ENCODE measurements at places on chromosomes 3 and 15.

DNA sequence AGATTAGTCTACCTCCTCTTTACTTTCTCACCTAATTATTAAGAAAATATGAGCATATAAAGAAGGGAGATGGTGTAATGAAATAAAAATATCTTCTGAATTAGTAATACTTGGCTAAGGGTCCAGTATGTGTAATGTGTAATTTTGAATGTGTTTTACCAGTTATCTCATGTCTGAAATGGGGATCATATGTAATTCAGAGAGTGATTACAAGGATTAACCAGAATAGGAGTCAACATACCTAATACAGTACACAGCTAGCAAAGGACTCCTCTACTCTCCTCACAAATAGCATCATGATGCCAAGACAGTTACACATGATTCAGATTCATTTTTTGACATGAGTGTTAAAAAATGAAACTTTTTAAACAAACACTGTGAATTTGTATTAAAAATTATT lies 570.4 kb downstream of the SI start:
- no peak for DNase-seq

GRCh38 chr15:98610991-98611390 lies 37.3 kb upstream of the IGF1R start:
- no peak for DNase-seq

GRCh38 chr3:52857864-52858263 lies 23.0 kb upstream of the MUSTN1 start:
- no peak for DNase-seq

DNA sequence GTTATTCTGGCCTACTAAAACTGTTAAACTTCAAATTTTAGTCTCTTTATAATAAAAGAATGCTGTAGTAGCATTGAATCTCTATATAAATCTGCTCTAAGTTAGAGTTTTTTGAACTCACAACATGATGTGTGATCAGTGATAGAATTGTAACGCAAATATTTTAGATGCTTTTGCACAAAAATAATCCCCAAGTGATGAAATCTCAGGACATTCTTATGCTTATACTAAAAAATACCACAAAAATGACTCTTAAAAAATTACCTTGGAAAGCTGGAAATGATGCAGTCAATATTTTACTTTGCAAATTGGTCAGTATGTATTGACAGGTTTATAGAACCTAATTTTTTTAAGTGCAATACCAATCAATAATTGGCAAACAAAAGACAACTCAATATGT lies 375.3 kb downstream of the TBC1D5 start:
- DNase-seq, result no peak

DNA sequence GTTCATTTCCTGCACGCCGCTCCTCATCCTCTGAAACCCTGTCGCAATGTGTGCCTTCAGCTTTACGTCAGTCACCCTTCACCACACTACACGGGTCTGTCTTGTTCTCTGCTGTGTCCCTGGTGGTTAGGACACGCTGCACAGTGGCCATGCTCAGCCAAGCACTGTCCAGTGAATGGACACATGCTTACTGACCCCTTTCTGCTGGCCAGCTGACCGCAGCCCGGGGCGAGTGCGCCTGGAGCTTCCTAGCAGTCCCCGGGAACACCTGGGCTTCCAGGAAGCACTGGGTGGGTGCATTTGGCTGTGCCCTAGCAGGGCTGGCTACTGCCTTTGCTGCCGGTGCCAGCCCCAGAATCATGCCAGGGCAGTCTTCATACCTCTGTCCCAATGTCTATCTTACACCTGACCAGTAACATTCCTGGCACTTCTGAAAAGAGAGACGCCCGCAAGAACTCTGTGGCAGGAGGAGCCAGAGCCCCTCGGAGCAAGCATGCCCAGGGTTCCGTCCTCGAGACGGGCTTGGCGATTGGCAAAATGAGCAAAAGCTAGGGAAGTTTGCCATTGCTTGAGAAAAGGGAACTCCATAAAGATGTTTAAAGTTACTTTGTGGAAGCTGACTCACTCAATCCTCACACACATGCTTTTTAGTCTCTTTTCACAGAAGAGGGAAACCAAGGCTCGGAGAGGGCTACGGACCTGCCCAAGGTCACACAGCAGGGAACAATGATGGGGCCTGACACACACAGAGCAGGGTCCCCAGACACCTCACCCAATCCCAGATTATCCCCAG lies 15.7 kb upstream of the ZXDC start:
- DNase-seq, result no peak

DNA sequence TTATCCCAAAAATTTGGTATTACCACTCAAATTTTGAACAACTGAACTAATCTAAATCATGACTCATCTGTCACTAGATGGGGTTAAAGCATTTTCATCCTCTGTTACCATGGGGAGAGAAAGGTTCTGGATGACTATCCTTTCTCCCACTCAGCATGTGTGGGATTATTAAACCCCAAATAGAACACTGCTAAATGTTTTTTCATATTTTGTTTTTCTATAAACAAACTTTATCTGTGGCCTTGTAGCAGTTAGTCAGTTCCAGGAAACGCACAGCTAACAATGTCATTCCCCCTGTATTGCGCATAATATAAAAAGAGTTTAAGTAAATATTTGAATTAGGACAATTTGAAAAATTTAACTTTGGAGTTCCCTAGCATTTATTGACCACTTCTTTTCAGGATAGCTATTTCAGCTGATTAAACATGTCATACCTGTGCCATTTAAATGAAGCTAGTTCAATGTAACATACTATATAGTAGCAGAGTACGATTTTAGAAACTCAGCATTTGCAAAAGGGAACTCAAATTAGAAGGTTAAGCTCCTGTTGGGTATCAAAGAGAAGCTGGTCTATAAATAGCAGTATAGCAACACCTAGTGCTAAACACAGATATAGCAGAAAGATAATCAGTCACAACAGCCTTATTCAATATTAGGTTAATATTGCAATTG lies 9.2 kb upstream of the TMEM212 start:
- no peak for DNase-seq

GRCh38 chr3:148494451-148494850 lies 203.3 kb upstream of the AGTR1 start:
- no peak for DNase-seq

DNA sequence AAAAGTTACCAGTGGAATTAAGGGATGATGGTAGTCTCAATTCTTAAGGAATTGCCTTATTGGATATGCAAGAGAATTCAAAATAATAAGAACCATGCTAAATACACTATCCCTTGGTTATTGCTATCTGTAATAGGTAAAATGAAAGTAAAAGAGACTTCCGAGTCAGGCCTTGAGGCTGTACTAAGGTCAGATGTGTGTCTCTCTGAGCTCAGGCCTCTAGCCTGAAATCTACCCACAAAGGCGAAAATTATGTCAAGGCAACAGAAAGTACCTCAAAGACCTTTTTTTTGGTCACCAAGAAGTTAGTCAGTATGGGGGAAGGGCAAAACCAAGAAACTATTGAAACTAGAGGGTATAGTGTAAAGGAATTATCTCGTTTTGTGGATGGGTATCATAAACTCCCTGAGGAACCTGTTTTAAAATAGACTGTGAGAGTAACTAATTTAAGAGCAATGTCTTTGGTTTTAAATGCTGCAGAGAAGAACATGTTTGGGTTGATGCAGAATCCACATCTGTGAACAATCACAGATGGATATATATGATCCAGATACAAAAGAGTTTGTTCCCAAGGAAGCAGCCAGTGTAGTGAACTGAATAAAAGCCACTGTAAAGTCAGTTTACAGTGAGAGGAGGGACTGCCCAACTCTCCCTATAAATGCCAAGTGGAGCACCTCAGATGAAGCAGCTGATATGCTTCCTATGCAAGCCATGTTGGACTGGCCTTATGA lies 382.3 kb upstream of the SEMA6D start:
- no peak for DNase-seq

DNA sequence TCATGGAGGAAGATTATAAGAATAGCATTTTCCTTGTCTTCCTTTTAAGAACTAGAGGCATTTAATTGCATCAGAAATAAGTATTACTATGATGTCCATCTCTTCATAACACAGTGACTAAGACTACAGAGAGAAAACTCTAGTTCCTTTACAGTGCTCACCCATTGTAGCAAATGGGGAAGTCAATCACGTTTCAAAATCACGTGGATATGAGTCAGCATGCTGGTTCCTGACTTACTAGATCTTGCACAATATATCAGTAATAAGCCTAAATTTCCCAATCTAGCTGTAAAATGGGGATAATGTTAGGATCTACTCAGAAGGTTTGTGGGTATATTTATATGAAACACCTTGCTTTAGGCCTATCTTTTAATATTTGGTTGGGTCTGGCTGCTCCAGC lies 254.8 kb upstream of the EOMES start:
- no peak for DNase-seq

- DNase-seq, result no peak
These were observed 85.5 kb downstream of the CD200R1L start for GRCh38 chr3:112761062-112761638.

GRCh38 chr15:99437315-99438223 lies 128.2 kb upstream of the MEF2A start:
- DNase-seq, result peak; percentile 2

DNA sequence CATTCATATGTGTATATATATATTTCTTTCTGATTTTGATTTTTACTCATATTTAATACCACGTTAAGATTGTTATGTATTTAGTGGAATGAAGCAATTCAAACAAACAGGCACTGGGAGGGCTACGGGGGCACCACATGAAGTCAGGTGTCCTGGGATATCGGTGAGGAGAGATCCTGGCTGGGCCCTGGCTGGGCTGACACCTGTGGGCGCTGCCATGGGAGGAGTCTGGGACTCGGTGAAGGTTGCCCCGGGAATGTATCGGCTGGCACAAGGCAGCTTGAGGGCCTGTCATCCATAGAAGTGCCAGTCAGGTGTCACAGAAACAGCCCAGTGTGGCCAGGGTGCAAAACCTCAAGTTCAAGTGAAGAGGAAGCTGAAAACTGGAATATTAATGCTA lies 766.9 kb upstream of the ARPP21 start:
- DNase-seq, result no peak

DNA sequence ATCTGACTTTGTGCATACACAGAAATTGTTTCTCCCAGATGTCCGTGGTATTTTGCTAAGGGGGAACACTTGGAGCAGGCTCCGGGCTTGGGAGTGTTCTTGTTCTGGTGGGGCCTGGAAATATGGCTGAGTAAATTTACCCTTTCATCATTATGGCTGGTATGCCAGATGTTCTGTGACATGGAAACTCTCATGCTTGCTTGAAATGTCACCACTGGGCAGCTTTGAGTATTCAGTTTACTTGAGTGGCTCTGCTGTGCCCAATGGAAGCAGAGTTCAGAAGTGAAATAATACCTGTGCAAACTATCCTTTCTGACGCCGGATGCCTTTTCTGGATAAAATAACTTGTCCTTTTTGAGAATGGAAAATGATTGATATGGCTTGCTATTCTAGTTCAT lies 283.6 kb upstream of the TPM1 start:
- no peak for DNase-seq

DNA sequence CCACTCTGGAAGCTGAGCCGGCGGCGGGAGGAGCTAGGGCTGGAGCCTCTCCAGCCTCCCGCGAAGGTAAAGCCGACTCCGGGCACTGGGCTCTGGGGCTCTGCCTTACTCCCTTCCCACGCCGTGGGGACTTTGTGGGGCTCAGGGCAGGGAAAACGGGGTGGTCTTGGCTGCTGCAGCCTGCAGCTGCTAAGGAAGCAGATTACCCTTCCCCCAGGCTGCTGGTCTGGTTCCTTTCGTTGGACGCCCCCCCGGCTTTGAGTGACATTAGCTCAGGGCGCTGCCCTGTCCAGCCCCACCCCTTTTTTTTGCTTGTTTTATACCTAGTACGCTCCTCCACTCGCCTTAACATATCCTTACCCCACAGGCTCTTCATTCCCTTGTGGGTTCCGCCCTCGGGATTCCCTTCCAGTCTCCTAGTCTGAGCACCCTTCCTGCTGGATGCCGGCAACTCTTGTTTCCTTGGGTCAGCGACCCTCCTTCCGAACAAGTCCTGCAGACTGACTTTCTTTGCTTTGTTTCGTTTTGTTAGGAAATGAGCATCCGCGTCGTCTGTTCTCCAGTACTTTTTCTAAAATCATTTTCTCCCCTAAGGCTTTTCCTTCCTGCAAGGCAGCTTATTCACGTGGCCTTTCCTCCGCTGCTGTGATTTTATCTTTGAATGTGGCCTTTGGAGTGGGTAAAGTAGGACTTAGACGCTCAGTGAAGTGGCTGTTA lies 551 bp downstream of the DNAJC13 start:
- DNase-seq, result peak; percentile 55

DNA sequence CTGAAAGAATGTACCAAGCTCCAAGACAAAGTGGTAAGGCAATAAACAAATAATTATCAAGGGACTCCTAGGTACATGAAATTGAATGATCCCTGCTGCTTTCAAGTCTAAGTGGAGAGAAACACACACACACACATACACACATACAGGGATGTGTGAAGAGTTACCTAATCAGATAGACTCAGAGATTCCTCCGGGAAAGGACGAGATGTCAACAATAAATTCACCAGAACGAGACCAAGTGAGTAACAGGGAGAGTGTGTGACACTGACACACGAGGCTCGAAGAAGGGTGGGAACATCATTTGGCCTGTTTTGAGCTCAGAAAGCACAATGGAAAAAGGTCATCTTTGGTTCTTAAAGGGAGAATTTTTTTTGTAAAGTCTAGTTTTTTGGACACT lies 13.4 kb downstream of the LRIG1 start:
- no peak for DNase-seq

DNA sequence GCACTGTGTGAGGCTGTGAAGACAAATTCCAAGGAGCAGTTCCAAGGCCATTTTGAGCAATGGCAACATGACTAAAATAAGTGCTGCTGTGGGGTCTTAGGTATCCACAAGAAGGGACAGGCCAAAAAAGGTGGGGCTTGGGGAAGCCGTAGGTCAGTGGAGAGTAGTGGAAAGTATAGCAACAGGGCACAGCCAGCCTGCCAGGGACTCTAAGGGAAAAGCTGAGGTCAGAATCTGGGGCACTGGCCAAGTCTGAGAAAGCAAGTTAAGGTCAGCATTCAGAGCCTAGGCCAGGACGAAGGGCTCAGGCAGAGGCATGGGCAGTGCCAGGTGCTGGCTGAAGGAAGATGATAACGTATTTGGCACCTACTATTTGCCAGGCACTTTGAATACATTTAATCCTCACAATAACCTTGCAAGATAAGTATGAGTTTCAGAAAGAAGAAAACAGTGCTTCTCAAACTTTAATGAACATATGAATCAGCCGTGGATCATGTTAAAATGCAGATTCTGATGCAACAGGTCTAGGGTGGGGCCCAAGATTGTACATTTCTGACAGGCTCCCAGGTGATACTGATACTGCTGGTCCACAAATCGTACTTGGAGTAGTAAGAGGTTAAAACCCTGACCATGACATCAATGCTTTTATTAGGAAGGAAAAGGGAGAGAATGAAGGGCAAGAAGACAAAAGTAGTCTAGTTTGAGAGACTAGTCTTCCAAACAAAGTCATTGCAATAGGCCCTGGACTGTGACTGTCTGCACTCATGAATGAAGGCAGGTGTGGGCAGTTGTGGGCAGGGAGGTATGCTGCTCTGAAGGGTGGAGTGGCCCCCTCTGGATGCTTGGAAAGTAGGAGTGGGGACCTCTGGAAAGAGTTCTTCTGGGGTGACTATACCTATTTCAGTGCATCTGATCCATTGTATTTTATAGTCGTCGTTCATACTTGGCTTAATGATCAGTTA lies 106.3 kb upstream of the ANKRD28 start:
- no peak for DNase-seq

GRCh38 chr3:71101014-71101413 lies 482.5 kb downstream of the FOXP1 start:
- no peak for DNase-seq
